SHP77 (cell line): ENCODE measurements at places on chromosomes 13 and 19.

DNA sequence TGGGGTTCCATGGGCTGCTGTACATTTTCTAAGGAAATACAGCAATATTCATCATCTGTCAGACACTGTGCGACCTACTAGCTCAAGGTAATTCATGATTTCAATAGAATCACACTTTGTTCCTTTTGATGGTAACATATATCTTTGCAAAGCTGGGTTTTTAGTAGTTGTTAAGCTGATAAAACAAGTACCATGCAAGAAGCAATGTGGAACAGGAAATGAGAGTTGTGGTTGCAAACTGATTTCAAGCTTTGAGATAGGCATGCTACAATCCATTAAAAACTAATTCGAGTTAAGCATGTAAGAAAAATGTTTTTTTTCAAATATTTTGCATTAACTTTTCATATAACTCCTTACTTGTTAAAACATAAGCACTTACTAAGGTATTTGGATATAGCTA lies 6.8 kb upstream of the MBNL2 start:
- DNase-seq = no peak

GRCh38 chr13:96710166-96710862 lies 284.0 kb downstream of the OXGR1 start:
- no peak for DNase-seq

DNA sequence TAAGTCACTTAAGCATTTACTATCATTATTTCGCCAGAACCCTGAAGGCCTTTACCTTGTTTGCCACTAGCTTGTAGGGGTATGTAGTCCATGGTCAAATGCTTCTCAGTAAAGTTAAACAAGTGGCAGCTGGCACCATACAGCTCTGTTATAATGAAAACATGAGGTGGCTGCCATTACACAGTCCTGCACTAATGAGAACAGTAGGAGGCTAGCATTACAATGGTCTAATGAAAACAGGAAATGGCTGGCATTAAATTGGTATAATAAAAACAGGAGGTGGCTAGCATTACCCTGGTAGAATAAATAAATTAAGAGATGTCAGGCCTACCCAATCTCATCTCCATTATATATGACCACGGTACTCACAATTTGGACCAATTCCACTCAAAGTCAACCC lies 107.5 kb downstream of the PCDH17 start:
- DNase-seq = no peak

DNA sequence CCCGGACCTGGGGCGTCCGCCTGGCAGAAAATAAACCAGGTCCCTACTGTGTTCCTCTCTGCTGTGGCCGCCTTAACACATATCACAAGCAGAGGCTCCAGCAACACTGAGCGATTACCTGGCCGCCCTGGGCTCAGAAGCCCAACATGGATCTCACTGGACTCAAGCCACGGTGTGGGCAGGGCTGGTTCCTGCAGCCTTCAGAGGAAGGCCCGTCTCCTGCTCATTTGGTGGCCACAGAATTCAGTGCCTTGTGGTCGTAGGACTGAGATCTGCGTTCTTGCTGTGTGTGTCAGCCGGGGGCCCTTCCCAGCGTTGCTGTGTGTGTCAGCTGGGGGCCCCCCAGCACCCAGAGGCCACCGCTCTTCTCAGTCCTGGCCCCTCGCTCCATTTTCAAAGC lies 30.2 kb downstream of the C2CD4C start:
- DNase-seq = no peak

- DNase-seq = no peak
Observed at GRCh38 chr19:47740866-47741519, 4.4 kb upstream of the NOP53 start.

- DNase-seq = peak; percentile 88
Observed at GRCh38 chr13:113002206-113002912, 33.3 kb downstream of the MCF2L start.

DNA sequence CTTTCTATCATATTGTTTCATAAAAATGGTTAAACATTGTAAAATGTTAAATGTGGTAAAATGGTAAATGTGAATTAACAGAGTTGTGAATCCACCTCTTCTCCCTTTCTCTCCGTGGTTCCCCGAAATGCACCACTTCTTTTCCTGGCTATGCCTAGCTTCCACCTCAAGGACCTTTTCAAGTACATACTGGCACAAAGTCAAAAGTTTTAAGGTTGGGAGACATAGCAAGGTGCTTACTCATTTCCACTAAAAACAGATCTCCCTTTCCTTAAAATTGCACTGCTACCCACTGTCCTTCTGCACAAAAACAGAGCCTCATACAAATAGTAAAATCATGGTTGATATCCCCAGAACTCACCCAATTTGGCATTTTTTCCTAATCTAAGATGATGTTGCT lies 558.2 kb downstream of the SLITRK6 start:
- no peak for DNase-seq

DNA sequence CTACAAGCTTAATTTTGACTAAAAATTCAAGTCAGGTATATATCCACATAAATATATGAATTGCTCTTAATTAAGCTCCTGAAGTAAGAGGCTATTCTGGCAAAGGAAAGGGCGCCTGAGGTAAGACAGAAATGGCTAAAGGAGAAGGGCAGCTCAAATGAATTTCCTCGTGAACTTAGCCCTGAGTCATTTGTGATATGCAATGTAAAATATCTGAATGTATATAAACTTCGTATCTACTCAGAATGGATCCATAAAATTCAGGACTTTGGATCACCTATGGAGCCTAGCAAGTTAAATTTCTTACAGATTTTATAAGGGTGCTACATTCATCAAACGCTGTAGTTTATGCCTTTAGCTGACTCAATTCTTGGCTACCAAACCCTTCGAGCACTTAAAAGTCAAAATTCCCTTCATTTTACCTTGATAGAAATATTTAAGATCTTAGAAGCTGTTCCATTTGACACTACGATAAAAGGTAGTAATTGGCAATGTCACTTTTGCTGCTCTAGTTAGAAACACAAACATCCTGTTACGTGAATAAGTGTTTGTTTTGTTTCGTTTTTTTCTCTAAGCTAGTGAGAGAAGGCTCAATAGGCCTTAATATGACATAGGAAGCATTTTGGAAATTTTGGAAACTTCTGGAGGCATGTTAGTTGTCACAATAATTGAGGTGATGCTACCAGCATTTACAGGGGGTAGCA lies 69.2 kb downstream of the DIAPH3 start:
- no peak for DNase-seq

- no peak for DNase-seq
Observed at GRCh38 chr19:41218615-41219507, at the start of gene AXL. TSS of gene AXL (plus strand) at chr19:41219223. CDS start at chr19:41219393, 170 bp downstream.

DNA sequence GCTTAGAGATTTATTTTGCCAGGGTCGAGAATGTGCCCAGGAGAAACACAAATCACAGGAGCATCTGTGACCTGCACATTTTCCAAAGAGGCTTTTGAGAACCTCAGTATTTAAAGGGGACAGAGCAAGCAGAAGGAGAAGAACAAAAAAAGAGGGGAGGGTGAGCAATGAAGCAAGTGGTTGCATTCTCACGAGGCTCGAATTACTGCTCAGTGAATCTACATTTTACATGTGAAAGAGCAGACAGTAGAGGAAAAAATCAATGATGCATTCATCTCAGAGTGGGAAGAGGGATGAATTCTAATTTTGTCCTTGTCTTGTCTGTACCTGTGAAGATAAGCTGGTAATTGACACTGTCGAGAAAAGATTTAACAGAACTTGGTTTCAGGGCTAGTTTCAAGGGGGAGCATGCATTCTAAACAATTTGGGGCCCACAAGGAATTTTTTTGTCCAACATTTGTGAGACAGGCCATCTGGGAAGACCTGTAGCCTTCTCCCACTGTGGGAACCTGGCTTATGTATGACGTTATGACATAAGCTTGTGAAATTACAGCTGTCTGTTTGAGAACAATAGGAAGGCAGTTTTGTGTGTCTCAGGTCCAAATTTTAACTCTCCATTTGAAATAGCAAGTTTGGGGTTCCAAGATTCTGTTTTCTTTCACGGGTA lies 855.1 kb downstream of the SLITRK5 start:
- DNase-seq = no peak

DNA sequence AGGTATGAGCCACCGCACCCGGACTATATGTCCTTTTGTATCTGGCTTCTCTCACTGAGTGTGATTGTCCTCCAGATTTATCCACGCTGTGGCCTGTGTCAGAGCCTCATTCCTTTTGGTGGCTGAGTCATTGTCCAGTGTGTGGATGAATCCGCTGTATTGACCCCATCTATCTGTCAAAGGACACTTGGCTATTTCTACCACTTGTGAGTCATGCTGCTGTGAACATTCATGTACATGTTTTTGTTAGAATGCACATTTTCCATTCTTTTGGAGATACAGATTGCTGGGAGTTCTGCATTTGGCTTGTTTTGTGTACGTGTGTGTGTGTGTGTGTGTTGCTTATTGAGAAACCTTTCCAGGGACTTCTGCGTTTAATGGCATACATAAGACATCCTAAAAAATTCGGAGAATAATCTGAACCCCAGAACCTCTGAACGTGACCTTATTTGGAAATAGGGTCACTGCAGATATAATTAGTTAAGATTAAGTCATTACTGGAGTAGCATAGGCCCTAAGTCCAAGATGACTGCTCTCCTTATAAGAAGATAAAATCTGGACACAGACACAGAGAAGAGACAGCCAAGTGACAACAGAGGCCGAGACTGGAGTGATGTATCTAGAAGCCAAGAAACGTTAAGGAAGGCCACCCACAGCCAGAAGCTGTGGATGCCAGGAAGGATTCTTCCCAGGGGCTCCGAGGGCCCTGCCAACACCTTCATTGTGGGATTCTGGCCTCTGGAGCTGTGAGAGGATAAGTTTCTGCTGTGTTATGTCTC lies 4.9 kb upstream of the GIPC3 start:
- DNase-seq = no peak

GRCh38 chr13:93249364-93250306 lies 23.0 kb downstream of the GPC6 start:
- no peak for DNase-seq

DNA sequence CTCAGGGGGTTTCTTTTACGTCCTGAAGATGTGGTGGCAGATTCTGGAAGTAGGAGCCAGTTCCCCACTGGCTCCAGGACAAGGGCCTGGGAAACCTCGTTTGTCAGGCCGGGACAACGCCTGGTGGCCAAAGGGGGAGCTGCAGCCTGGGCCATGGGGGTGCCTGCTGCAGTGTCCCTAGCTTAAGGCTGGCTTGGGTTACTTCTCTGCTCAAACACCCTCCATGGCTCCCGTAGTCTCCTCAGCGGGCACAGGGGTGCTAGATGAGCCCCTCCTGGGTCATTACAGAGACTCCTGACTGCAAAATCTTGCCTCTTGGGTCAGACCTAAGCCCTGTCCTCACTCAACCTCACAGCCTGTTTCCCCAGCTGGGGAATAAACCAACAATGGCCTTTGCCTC lies 14.7 kb downstream of the CILP2 start:
- DNase-seq = no peak

- no peak for DNase-seq
Observed at GRCh38 chr19:44499559-44499958, 763 bp downstream of the ZNF180 start.

- DNase-seq = no peak
Observed at GRCh38 chr13:82506805-82507414, 1375.4 kb downstream of the SLITRK1 start.
